ENCODE measurements at places on chromosomes 6 and 20. TPM values are rescaled to one million over a fixed set of nuclear protein-coding genes. Genes with fewer than 3 reads are reported as not detected.

The TNNC2 gene
- total RNA-seq: not detected

The CLPSL1 gene
- not detected for total RNA-seq

The PRDM1 gene
- 1.8 TPM for total RNA-seq

The GINS1 gene
- 7.3 TPM for total RNA-seq

The MSH5 gene
- 16.7 TPM for total RNA-seq

Measured in myometrial cell (primary cell).